ENCODE measurements at places on chromosomes 3 and 15.
A peak's percentile ranks its signal among the peaks of the same experiment; 100 is the strongest.

DNA sequence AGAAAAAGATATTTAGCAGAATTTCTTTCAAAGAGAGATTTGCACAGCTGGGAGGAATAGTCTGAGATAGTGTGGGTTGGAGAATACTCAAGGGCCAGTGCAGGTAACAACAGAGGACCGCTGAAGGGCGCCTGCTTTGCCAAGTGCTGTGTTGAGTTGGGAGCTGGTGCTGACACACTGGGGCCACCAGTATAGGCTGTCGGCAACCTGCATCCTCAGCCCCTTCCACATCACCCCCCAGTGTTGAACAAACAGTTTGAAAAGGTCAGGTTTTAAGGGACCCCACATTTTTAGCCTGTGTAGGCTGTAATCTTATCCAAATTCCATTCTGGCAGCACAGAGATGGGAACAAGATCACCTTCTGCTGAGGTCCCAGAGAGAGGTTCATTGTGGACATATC is 96.6 kb downstream of the ABHD5 start:
- DNase-seq: no peak

- no peak for DNase-seq
Measured at GRCh38 chr15:94387442-94387841, 156.1 kb downstream of the MCTP2 start.

GRCh38 chr3:134696155-134696554 is 45.3 kb upstream of the KY start:
- no peak for DNase-seq

GRCh38 chr15:65081758-65082157 is 5.2 kb downstream of the KBTBD13 start:
- DNase-seq: peak; percentile 28

DNA sequence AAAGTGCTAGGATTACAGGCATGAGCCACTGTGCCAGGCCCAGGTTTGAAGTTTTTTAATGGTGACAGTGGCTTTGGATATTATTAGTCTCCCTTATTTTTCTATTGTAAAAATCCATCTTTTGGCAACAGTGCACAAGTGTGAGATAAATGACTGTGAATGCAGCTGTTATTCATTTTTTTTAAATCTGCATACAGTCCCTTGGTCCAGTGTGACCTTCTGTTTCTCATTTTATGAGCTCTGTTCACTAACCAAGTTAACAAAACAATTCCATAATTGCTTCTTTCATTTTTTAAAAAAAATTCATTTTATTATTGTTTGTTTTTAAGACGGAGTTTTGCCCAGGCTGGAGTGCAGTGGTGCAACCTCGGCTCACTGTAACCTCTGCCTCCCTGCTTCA is 381.8 kb downstream of the NAALADL2 start:
- DNase-seq: no peak

DNA sequence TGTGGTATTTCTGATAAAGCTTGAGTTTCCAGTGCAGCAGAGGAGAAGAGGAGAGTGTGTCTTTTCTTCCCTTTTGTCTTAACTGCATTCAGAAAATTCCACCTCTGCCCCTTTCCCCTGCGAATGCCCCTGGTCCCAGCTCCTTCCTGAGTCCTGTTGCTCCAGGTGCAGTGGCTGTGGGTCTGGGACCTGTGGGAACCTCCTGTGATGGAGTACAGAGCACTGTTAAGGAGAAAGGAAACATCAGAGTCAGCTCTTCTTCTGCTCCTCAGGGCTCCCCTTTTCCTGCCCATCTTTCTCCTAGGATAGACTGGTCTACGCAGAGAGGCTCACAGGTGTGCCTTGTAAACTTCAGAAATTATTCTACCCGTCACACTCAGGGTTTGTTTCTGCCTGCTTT is 165.8 kb upstream of the ROPN1 start:
- no peak for DNase-seq

DNA sequence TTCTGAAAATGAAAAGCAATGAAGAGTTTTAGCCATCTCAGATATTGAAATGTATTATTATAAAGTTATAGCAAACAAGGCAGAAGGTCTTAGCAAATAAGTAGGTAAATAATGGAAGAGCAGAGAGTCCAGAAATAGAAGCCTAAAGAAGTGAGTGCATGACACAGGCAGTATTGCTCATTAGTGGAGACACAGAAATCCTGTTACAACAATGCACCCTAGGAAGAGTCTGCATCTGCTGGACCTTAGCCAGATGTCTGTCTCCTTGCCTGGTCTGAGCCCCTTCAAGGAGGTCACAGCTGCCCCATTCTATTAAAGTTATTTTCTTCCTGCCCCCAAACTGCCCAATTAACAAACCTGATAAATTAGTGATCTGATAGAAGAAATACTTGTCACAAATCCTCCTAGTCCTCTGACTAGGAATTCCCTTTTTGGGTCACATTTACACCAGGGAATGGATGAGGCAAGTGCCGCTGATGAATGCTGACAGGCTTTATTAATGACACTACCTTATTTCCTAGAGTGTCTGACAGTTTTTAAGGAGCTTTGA is 51.9 kb downstream of the HOMER2 start:
- DNase-seq: no peak

DNA sequence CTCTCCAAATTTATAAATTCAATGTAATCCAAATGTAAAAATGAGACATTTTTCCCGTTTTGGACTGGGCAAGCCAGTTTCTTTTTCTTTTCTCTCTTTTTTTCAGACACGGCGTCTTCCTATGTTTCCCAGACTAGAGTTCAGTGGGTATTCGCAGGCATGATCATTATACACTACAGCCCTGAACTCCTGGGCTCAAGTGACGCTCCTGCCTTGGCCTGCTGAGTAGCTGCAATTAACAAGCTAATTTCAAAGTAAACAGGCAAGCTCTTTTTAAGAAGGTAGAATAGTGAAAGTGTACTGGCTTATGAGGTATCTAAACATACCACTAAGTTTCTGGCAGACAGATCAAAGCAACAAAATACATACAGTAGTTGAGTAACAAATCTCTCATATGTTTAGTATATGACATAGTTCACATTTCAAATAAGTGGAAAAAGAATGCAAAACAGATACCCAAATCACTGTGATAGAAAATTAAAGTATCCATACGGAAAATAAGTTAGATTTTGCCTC is 13.5 kb downstream of the HIGD1A start:
- no peak for DNase-seq

DNA sequence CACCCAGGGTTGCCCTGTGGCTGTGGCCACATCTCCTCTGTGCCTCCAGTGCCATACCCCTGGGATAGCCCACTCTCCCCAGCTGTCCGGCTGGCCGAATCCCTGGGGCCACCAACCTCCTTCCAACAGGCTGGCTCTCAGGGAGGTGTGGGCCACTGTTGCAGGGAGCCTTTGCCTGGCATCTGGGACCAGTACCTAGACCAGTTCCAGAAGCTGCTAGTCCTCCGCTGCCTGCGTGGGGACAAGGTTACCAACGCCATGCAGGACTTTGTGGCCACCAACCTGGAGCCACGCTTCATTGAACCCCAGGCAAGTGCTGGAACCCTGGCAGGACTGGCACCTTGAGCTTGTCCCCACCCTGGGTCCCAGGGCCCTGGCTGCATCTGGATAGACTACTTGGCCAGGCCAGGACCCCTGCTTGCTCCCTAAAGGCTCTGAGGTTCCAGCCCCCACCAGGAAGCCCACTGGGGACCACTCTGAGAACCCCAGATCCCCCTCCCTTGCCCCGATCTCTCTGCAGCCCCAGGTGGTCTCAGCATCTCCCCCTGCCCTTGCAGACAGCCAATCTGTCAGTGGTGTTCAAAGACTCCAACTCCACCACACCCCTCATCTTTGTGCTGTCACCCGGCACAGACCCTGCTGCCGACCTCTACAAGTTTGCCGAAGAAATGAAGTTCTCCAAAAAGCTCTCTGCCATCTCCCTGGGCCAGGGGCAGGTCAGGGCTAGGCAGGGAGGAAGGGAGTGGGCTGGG is 50.0 kb downstream of the SEMA3G start:
- no peak for DNase-seq

- peak; percentile 39 for DNase-seq
Measured at GRCh38 chr3:169998668-169999131, 32.1 kb downstream of the SEC62 start.

DNA sequence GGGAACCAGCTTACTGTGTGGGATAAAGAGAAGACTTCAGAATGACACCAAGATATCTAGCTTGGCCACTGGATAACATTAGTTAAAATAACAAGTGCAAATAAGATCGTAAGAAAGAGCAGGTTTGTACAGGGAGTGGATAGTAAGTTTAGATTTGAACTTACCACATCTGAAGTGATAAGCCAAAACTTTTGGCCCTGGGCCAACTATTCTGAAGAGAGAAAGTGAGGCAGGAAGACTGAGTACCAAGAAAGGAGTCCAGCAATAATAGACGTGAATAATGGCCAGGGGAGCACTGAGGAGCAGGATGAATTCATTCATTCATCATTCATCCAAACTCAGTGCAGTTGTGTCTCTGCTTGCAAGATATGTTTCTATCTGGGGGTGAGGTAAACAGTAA is 122.9 kb downstream of the PDE8A start:
- no peak for DNase-seq

GRCh38 chr3:125470671-125471070 is 49.3 kb downstream of the SNX4 start:
- DNase-seq: no peak

- DNase-seq: peak; percentile 4
Measured at GRCh38 chr3:128322030-128323022, 144.4 kb downstream of the DNAJB8 start.

GRCh38 chr3:110528305-110529121 is 543.1 kb upstream of the NECTIN3 start:
- no peak for DNase-seq

DNA sequence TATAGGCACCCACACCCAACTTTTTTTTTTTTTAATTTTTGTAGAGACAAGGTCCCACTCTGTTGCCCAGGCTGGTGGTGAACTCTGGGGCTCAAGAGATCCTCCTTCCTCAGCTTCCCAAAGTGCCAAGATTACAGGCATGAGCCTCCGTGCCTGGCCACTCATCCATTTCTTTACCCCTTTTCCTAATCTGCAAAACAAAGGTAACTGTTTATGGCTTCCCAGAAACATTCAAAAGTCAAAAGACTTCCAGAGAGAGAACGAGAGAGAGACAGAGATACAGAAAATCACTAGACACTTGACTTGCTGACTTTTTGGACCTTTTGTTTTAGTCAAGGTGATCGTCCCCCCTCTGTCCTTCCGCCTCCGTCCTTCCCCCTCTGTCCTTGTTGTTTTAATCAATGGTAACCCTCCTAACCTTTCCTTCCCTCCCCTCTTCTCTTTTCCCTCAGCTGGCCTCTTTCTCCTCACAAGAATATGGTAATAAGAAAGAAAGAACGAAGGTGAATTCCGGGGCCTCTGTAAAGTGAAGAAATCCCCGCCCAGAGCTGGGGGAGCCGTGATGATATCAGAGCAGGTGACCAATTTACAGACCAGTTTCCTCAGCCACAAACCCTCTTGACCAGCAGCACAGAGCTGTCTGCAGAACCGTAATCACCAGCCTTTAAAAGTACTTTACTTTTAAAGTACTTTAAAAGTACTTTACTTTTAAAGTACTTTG is 21.9 kb downstream of the KLHL6 start:
- no peak for DNase-seq

DNA sequence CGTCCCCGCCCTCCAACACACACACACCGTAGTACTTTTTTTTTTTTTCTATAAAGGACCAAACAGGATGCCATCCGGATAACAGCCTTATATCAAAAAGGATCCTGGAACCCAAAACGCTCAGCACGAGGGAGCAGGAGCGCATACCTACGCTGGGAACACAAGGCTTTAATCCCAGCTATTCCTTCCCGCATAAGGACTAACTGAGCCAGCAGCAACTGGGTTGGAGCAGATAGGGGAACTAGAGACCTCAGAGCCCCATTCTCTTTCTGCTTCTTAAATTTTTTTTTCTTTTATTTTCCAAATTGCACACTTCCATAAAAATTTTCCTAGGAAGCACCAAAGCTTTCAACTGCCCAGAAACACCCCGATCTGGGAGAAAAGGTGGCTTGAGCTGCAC is 1.3 kb downstream of the TRANK1 start:
- DNase-seq: no peak

GRCh38 chr15:70166506-70167087 is 68.9 kb upstream of the TLE3 start:
- no peak for DNase-seq

DNA sequence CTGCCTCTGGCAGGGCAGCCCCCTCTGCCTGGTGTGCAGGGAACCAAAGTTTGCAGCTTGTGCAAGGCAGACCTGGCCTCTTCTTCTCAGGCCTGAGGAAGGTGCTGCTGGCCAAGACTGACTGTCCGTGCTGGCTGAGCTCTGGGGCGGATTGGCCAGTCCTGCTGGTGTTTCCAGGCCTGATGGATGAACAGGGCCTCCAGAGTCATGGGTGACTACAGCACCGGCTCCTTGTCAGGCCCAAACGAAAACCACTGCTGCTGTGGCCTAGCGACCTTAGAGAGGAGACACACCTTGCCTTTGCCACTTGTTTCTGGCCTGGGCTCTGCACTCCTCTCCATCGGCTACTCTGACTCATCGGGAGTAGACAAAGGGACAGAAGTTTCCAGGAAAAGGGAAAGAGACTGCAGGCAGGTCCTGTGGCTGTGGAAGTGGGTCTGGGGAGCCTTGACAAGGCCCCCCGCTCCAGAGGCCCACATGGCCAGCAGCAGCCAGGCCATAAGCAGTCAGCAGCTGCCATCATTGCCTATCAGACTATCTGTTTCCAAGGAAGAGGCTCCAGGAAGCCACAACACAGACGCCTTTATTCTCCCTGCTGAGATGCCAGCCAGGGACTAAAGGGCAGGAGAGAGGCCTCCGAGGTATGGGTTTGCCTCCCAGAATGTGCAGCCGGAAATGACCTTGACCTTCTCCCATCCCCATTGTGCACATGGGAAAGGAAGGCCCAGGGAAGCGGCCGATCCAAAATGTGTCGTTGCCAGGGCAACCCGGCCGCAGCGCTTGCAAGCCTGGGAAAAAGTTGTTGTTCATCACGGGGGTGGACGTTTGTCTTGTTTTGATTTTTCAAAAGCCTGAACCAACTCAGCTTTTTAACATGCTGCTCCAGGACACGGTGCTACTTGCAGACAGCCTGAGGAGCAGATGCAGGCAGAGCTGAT is 160.5 kb downstream of the CHSY1 start:
- no peak for DNase-seq

DNA sequence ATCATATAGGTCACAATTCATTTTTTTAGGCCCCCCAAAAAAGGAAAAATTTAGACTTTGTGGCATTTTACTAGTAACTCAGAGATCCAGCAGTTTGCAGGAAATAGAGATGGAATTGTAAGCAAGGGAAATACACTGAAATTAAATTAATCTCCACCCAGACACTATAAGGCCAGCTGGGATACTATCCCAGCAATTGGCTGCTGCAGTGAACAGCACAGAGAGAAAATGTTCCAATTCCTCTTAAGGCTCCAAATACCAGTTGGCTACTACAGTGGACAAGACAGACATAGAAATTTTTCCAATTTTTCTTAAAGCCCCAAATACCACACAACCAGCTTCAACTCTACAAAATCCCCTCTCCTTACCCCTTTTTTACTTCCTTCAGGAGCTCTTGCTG is 78.9 kb downstream of the ULK4 start:
- no peak for DNase-seq

- DNase-seq: no peak
Measured at GRCh38 chr3:111352585-111352984, 189.4 kb upstream of the CD96 start.

- no peak for DNase-seq
Measured at GRCh38 chr15:59313641-59314332, 58.9 kb downstream of the MYO1E start.
